ENCODE measurements at places on chromosomes 11 and 22.

DNA sequence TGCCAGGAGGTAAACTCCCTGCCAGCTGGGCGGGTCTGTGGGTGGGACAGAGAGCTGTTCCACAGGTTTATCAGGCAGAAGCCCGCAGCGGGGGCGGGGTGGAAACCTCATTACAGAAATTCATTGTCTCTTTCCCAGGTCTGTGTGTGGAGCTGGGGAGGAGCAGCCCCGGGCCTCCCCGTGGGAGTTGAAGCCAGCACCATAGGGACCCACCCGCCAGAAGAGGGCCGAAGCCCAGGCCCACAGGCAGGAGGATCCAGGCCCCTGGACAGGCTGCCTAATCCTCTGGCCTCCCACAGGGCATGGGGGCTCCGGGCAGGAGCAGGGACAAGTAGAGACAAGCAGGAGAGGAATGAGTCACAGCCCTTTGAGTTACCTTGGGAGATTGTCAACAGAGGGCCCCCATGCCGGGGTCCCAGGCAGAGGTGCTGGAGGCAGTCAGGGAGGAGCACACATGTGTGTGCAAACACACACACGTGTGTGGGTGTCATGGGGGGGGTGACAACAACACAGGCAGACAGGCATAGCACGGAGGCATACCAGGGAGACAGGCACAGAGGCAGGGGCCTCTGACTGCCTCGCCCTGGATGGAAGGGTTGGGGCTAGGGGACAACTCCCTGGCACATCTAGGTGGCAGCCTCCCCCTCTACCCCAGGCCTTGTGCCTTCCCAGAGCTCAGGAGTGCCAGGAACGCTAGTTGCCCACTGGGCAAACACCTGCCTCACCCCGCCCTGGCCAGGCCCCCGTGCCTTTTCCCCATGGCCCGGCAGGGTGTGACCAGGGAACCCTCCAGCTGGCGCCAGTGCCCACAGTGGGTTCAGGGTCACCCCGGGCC, 1.4 kb downstream of the CDC42BPG start:
- DNase-seq = peak; percentile 80

DNA sequence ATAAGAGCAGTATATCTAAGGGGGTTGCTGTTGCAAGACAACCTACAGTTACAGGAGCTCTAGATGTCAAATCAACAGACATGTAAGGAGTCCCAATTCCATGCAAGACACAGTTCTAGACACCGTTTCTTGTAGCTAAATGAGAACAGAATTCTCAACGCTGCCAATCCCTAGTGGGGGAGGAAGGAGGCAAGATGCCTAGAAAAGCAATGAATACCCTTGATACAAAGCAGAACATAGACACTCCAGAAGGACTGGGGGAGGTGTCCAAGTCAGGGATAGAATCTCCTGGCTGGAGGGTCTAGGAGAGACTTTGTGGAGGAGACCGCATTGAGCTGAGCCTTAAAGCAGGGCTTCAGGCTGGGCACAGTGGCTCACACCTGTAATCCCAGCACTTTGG, 280.2 kb downstream of the BUD13 start:
- no peak for DNase-seq

DNA sequence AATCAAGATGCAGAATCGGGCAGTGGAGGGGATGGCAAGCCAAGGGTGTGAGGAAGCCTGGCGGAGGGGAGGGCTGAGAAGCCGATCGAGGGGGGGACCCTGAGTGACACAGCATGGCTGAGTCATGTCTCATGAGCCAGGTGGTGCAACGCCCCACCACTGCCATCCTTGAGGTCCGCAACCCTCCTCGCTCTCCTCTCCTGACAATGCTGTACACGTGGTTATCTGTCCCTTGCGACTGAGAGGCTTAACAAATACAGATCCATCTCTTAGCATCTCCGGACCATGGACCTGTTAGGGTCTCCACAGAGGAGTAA, 14.2 kb downstream of the SLC22A12 start:
- DNase-seq = no peak

GRCh38 chr11:34825670-34826383, 90.4 kb downstream of the APIP start:
- peak; percentile 96 for DNase-seq
